Activated CD4-positive, alpha-beta T cell treated with anti-CD3 and anti-CD28 coated beads for 1 hour (primary cell): ENCODE measurements at places on chromosomes 1 and 21.

- no peak for DNase-seq
Observed at GRCh38 chr1:160308451-160309184, 23.7 kb upstream of the PEX19 start.

- DNase-seq: no peak
Observed at GRCh38 chr21:15206514-15206913, 141.7 kb upstream of the NRIP1 start.

DNA sequence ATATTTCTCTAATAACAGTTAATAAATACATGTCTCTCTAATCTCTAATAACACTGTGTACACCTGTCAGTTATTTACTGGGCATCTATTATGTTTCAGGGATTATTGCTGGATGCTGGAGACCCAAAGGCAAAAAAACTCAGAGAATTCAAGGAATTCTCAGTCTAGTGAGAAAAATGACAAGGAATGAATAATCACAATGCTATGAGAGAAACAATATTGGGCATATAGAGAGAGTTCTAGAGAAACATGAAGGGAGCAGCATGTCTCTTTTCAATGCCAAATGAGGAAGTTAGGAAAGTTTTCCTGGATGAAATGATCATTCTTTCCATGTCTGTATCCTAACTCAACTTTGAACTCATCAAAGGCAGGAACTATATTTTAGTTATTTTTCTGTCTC is 82.8 kb downstream of the TNFSF18 start:
- no peak for DNase-seq

- no peak for DNase-seq
Observed at GRCh38 chr1:54502342-54502741, 45.7 kb upstream of the ACOT11 start.

- no peak for DNase-seq
Observed at GRCh38 chr1:8752411-8752810, 65.0 kb downstream of the RERE start.

DNA sequence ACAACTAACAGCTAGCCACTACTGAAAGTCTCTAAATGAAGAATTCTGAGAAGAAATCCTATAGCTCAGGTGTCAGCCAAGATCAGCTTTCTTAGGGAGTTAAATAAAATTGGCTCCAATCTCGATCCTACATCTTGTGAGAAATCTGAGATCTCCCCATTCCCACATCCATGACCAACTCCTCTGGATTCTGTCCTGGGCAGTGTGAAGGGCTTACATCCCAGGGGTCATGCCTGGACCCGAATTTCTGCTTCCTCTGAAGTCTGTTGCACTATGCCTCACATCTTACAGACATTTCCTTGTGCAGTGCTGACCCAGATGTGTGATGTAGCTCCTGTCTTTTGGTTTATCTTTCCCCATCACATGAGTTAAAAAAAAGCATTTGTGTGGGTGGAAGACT is 4.8 kb upstream of the TNN start:
- no peak for DNase-seq
